ENCODE measurements at places on chromosomes 7 and 10.

GRCh38 chr10:47253030-47253637 lies 46.9 kb upstream of the GDF10 start:
- DNase-seq = no peak

DNA sequence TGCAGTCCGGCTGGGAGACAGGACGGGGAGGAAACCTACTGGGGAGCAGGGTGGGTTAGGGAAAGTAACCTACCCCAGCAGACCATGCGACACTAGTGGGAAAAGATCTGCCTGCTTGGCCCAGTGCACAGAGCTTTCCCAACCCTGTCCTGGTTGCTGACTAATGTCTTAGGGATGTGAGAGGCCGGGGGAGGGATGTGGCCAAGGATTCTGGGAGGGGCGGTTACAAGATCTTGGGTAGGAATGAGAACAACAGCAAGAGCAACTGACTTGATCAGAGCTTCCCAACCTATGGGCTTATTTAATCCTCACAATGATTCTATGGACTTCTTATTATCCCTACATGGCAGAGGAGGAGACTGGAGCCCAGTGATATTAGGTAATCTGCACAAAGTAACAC lies 24.0 kb upstream of the EIF5AL1 start:
- peak; percentile 91 for DNase-seq

DNA sequence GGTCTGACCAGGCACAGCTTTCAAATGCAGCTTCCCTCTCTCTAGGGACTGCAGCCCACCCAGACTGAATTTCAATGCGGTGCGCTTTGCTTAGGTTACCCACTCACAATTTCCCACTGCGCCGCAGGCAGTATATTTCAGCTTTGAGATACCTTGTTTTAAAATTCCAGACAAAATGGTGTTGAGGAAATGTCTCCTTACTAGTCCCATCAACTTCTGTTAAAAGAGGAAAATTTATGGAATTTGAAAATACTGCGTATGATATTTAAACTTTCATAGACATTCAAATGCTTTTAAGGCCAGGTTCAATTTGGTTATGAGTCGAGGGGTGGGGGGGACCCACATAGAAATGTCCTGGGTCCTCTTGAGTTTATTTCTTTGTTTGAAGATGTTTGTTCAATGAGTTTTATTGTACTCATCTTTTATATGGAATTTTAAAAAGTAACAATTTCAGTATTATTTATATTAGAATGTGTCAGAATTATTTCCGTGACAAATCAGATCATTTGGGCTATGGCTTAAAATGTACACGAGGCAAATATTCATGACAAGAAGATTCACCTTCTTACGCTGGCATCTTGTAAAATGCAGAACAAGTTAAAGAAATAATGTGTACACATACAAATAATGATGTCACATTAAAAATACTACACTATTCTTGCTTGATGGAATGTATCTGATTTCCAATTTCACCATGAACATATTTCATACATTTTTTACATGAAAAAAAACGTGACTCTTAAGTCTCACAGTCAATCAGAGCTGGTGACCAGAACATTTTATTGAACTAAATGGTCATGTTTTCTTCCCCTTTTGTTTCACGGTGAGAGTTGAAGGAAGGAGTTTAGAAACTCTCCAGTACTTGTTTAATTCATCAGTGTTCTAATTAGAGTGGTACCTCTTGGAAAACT lies 1.3 kb downstream of the IKZF1 start:
- DNase-seq = no peak

DNA sequence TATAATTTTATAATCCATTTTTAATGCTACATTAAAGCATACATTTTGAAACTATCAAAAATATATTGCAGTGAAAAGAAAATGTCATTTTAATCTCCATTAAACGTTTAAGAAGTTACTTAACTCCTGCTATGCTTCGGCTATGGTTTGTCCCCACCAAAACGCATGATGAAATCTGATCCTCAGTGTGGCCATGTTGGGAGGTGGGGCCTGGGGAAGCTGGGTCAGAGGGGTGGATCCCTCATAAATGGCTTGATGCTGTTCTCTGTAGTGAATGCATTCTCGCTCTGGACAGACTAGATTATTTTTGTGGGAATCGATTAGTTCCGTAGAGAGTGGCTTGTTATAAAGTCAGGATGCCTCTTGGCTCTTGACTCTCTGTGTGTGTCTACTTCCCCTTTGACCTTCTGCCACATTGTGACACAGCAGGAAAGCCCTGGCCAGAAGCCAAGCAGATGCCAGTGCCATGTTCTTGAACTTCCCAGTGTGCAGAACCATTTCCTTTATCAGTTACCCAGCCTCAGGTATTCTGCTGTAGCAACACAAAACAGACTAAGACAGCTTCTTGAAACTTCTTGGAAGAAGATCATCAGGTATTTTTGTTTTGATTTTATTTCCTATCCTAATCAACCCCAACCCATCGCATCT lies 77.8 kb downstream of the TCERG1L start:
- DNase-seq = no peak

- peak; percentile 24 for DNase-seq
Observed at GRCh38 chr10:112565434-112566053, 118.5 kb downstream of the VTI1A start.

DNA sequence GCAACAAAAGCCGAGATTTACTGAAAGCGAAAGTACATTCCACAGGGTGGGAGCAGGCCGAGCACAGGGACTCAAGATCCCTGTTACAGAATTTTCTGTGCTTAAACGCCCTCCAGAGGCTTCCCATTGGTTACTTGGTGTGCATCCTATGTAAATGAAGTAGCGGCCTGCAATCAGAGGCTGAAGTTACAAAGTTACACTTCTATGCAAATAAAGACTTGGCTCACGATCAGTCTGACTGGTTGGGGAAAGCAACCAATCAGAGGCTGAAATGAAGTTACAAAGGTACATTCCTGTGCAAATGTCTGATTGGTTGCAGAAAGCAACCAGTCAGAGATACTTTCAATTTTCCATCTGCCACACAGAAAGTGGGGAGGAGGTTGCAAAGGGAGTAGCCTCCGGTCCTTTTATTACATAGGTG lies 4.1 kb downstream of the ACBD7 start:
- DNase-seq = peak; percentile 67

DNA sequence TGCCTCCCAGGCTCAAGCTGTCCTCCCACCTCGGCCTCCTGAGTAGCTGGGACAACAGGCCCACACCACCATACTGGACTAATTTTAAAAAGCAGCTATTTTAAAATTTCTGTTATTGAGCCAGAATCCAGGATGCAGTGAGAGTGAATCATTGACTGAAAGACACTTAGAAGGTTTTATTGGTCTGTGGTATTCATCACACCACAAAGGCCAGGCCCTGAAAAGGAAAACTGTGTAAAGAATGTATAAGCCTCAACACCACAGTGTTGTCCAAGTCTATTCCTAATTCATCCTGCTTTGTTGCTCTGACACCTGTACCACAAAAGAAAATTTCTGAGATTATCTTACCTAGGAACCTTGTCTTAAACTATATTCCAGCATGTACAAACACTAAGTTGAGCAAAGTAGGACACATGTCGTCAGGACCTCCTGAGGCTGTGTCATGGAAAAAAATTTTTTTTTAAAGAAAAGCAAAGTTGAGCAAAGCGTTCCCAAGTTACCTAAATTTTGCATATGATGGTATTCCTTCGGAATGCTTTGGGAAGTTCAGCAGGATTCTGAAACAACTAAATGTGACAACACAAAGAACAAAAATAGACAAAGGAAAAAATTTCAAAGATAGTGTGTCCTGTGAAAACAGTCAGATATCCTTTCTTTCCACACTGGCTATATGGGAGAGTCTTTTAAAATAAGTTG lies 129.6 kb upstream of the MKLN1 start:
- peak; percentile 22 for DNase-seq

GRCh38 chr7:100674411-100675104 lies 1.0 kb downstream of the GNB2 start:
- no peak for DNase-seq

DNA sequence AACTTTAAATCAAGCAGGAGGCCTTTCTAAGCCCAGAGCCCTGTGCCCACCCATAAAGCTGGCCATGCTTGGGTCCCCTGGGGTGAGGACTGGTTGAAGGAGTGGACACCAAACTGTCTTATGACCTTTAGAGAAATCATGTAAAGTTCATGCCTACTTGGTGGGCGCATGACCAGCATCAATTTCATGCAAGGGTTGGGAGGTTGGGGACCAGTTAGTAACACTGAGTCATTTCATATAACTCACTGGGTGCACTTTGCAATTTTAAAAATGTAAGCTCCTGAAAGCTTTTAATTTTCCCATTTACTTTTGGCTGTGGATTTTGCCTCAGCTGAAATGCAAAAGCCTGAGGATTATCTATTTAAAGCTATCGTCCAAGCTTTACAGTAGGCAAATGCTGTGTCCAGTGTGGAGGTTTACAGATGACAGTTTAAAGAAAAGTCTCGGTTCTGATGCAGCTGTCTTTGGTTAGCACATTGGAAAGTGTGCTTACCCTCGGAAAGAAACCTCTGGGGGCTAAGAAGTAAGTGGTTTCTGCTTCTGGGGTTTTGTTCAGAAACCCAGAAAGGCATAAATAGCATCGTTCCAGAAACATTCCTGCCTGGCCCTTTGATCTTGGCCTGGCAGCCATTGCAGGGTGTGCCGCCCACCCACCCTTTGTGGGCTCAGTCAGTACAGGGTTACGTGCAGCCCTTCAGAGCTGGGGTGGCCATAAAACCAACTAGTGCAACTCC lies 48.8 kb upstream of the CHST15 start:
- no peak for DNase-seq

DNA sequence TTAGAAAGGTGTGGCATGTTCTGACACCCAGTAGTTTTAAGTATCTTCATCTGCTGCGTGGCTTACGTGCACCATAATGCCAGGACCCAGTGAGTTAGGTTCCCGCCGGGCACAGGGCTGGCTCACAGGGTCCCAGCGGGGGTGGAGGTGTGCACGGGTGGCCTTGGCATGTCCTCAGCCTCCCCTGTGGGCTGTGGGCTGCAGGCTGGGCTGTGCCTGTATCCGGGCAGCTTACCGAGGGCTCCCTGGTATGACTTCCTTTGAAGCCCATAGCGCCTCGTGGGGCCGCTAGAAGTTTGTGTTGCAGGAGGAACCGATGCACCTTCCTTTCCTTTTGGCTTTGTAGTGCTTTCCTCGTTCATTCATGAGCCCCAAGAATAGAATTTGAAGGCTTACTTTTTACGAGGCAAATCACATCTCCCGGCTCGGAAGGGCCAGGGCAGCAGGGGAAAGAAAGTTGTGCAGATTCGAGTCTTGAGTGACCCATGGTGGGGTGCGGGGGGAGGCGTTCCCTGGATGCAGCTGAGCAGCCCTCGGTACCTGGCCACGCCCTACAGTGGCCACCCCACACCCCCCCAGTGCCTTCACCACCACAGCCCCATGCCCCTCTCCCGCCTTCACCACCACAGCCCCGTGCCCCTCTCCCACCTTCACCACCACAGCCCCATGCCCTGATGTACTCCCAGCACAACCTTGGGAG lies 113.2 kb downstream of the WDR37 start:
- DNase-seq = no peak

GRCh38 chr7:15503603-15504290 lies 58.1 kb downstream of the AGMO start:
- DNase-seq = no peak

- no peak for DNase-seq
Observed at GRCh38 chr7:135743907-135744731, 4.5 kb downstream of the FAM180A start.

GRCh38 chr7:129095258-129095657 lies 40.3 kb upstream of the TNPO3 start:
- no peak for DNase-seq

GRCh38 chr10:63083904-63084689 lies 49.0 kb upstream of the NRBF2 start:
- peak; percentile 57 for DNase-seq

- no peak for DNase-seq
Observed at GRCh38 chr10:90845726-90846125, 12.1 kb downstream of the HTR7 start.

DNA sequence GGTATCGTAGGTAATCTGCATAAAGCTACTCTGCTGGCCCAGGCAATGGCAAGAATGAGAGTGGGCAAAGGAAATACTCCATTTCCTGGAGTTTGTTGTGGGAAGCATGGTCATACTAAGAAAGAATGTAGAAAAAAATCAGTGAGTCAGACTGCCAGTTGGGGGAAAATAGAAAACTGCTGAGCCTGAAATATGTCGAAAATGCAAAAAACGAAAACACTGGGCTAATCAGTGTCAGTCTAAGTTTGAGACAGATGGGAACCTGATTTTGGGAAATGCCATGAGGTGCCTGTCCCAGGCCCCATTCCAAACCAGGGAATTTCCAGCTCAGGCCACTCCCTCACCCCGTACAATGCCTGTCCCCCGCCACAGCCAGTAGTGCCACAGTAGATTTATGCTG lies 150.0 kb downstream of the ZNF33B start:
- peak; percentile 32 for DNase-seq

- no peak for DNase-seq
Observed at GRCh38 chr7:110119883-110120581, 970.9 kb upstream of the LRRN3 start.

DNA sequence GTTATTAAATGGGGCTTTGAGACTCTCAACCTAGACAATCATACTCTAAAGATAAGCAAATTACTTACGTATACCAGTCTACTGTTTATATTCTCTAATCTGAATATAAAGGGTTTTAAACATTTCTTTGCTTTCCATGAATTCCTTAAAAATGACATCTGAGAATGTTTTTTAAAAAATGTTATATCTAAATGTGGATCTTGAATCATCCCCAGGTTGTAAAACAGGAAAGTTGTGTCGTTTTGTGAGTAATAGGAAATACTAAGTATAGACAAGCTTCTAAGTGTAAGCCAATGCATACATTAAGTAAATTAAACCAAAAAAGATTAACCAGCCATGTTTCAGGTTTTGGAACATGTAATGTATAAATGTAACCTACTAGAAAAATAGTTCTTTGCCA lies 26.8 kb downstream of the ADD3 start:
- no peak for DNase-seq

DNA sequence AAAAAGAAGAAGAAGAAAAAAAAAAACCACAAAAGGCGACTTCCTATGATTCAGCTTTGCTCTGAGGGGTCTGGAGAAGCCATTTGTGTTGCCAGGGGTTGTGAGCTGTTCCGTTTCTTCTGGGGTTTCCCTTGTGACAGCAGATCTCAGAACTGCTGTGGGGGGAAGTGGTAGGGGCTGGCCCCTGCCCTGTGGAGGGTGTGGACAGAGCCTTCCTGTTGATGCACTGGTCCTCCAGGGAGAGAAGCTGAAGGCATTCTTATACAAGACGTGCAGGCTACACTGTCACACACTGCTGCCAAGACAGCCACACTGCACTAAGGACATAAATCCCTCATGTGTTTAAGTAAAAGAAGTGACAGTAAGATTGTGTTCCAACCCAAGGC lies 17.3 kb upstream of the CSGALNACT2 start:
- no peak for DNase-seq

GRCh38 chr7:134907639-134908038 lies 78.7 kb upstream of the AGBL3 start:
- DNase-seq = no peak

DNA sequence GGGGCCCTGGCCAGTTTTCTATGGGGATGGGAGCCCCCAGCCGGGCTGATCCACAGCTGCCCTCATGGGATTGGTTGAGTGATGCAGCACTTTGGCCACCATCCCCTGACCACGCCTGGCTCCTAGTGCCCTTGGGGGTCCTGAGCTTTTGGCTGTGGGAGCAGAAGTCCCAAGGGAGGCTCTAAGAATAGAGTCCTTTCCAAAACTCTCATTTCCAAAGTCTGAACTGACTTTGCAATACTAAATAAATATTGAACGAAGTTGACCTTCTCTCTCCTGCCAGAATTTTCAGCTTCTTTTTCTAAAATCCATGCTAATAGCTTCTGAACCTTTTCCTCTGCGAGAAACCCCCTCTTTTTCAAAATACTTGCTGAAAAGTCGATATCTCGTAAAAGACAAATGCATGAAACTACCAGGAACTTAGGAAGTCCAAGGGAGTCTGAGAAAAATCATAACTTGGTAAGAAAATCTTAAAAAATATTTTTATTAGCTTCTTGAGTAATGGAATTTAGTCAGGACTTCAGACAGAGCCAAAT lies 62.7 kb upstream of the IGFBP3 start:
- DNase-seq = no peak

All from HTR-8/SVneo (cell line).